ENCODE measurements at places on chromosomes 7 and 10. TPM values are rescaled to one million over a fixed set of nuclear protein-coding genes. Genes with fewer than 3 reads are reported as not detected.

Gene GBX1
- total RNA-seq: not detected

Gene ERVW-1
- 0.51 TPM for total RNA-seq

Gene C7orf57
- total RNA-seq: not detected

Gene AKR1C1
- total RNA-seq: 28.4 TPM

Gene TDRD1
- not detected for total RNA-seq

Gene RABGEF1
- total RNA-seq: 21.2 TPM

Gene CCSER2
- total RNA-seq: 23.1 TPM

Gene STEAP4
- total RNA-seq: not detected

Gene TBRG4
- 116 TPM for total RNA-seq

Gene MYH16
- not detected for total RNA-seq

Gene GATA3
- 27.7 TPM for total RNA-seq

Gene HOXA4
- total RNA-seq: 4.8 TPM

Gene FAM24B
- total RNA-seq: 19.0 TPM

Gene MRLN
- total RNA-seq: 0.98 TPM

All from Caco-2 (cell line).